Testis (tissue), 5 donors: ENCODE measurements at places on chromosomes 12 and 14.

GRCh38 chr14:94368243-94368590 is 20.2 kb downstream of the SERPINA1 start:
- no peak for DNase-seq

DNA sequence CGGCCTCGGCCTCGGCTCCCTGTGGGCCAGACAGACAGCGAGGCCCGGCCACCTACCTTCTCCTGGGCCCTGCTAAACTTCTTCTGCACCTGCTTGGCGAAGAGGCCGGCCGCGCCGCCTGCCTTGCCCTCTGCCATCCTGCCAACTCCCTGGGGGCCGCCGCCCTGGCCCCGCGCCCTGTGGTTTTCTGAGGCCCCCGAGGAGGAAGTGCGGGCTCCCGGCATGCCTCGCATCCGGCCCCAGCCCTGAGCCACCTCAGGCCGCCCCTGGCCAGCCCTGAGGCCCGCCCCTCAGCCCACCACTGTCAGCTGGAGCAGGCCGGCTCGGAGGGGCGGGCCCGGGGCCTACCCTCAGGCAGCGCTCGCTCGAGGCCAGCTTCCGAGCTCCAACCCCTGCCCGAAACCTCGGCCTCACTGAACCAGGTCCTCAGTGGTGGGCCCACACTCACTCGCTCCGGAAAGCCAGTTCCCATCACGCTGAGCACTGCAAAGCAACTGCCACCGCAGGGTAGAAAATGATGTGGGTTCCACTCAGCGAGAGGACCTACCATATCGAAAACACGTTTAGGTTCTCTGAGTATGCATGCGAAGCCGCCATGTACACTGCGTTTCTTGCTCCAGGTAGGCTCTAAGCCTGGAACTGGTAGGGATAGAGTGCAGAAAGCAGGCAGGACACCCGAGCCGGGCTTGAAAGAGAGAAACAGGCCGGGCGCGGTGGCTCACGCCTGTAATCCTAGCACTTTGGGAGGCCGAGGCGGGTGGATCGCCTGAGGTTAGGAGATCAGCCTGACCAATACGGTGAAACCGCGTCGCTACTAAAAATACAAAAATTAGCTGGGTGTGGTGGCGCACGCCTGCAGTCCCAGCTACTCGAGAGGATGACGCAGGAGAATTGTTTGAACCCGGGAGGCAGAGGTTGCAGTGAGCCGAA is at the start of gene BIN2:
Gene BIN2, minus strand, starts transcription at position 209 of the 930 bp plus-strand sequence. Its CDS starts 72 bp downstream, at position 137.
- peak; percentile 58 for DNase-seq

DNA sequence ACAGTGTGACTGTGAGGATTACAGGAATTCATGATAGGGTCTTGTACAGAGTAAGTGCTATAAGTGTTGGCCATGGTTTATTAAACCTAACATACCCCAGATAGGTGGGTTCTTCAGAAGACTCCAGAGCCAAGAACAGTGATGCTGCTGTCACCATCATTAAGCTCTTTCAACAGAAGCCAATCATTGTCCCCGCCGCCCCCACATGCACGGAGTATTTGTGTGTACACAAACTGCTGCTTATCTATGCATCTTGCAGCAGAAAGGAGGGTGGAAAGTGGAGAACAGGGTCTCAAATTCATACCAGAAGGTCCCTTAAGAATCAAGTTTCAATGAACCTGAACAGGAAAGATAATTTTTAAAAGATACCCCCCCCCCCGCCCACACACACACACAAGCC is 51.2 kb downstream of the TMCC3 start:
- DNase-seq, result no peak

DNA sequence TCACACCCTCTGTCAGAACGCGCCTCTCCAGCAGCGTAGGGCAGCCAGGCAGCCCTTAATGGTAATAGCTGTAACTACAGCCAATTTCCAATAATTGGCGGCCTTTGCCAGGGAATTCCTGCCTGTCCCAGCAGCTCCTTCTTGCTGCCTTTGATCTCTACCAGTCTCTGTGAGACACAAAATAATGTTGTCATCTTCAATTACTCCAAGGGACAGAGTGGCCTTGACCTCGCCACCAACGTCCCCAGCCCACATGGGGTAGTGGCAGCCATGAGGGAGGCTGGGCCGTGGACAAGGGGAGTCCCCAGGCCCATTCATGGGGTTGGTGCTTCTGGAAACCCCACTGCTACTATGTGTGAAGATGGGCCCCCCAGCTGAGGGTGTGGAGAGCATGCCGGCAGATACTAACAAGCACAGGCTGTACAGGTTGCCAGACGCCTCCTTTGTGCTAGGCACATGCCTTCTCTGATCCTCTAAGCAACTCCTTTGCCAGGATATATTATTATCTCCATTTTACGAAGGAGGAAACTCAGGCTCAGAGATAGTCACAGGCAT is 17.4 kb upstream of the CLMN start:
- DNase-seq, result peak; percentile 44

DNA sequence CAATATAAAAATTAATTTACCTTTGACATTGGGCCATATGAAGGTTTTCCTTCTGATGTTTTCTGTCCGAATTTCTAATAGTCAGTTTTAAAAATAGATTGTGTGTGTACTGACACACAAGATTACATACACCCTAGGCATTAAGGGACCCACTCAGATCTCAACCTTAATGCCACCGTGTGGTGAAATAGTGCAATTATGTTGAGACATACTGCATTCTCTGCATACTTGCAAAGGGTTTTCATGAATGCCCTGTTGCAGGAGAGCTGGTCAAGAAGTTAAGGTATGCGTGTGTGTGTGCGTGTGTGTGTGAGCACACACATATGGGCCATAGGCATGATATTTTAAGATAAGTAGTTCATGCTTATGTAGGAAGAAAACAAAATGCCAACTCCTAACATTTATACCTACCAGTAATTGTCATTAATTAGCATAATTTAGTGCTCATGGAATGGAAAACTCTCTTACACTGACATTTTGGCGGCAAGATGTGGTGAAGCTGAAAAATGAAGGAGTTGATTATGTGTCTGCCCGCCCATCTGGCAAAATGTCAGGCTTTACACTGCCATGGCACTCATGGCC is 58.8 kb downstream of the PIK3C2G start:
- DNase-seq, result no peak

DNA sequence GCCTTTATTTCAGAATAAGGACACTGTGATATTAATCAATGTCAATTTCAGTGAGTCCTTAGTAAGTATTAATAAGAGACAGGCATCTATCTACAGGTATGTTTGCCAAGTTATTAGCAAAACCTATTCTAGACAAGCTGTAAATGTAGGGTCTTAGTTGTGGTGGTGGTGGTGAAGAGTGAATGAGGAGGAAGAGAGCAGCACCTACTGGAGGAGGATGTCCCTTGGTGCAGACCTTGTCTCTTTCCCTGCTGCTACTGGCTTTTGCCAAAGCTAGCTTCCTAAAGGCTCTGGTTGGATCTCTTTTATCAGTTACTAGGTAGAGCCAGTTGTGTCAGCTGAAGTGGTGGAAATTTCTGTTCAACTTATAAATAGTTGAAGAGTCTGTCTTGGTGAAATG is 304.8 kb upstream of the ATP2B1 start:
- DNase-seq, result no peak

GRCh38 chr14:99148131-99148530 is 123.9 kb downstream of the BCL11B start:
- no peak for DNase-seq

GRCh38 chr12:95412482-95413311 is 61.3 kb upstream of the METAP2 start:
- DNase-seq, result no peak

DNA sequence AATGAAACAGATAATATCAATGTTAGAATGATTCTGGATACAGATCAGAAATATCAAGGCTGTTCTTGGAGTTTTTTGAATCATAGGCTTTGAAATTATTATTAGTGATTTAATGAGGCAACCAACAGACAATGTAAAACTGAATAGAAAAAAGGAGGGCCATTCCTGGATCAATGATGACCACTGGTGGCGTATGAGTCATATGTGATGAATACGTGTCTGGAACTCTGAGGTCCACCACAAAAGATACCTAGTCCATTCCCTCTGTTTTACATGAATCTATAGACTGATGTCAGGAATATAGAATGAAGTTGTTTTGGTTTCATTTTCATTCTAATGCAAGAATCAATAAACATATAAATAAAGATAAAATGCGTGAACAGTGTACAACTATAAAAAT is 78.3 kb upstream of the RTL1 start:
- DNase-seq, result no peak

- DNase-seq, result no peak
Measured at GRCh38 chr14:55381040-55381439, 30.6 kb downstream of the ATG14 start.

GRCh38 chr12:90619943-90620342 is 335.0 kb downstream of the CCER1 start:
- DNase-seq, result no peak

- no peak for DNase-seq
Measured at GRCh38 chr14:93967637-93968250, 8.6 kb downstream of the ASB2 start.

DNA sequence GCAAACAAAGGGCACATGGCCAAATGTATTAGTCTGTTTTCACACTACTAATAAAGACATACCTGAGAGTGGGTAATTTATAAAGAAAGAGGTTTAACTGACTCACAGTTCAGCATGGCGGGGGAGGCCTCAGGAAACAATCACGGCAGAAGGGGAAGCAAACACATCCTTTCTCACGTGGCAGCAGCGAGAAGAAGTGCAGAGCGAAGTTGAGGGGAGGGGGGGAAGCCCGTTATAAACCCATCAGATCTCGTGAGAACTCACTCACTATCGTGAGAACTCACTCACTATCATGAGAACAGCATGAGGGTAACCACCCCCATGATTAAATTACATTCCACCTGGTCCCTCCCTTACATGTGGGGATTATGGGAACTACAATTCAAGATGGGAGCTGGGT is 66.1 kb downstream of the ST8SIA1 start:
- DNase-seq, result no peak

DNA sequence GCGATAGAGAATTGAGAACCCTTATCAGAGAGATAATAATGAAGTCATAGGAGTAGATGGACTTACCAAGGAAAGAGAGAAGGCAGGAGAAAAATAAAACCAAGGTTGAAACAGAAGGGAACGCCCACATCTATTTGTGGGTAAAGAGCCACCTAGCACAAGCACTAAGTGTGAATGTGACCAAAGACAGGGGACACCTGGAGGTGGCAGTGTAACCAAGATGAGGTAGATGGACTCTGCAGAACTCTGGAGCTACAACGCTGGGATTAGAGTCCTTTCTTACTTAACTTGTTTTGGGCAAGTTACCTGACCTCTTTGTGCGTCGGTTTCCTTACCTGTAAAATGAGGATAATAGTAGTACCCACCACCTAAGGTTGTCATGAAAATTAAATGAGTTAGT is 101.9 kb downstream of the SLC5A8 start:
- DNase-seq, result no peak

- no peak for DNase-seq
Measured at GRCh38 chr14:68328509-68328908, 464.4 kb downstream of the ZFP36L1 start.

GRCh38 chr12:12721814-12722434 is 4.8 kb downstream of the CDKN1B start:
- no peak for DNase-seq

DNA sequence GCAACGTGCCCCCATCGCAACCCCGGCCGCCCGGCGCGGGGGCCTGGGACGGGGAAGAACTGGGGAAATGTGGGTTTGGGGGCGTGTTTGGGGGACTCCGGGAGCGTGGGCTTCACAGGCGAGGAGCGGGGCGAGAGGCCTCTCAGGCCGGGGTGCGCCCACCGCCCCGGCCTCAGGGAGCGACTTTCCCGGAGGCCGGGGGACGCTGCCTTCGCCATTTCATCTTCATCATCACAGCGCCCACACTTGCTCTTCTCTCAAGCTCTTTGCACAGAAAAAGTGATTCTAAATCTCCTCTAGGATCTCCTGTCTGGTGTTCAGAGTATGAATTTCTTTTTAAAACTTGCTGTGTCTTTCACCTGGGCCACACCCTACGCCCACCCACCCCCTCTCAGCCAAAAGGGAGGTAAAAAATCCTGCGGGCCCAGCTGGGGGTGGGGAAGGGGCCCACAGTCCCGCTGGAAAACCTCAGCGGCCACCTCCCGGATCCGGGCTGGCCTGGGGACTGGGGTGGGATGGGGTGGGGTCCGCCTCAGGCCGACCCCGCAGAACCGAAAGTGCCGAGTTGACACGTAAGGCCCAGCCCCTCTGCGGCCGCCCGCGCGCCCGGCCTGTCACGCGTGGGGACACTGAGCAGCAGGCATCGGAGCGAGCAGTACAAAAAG is 7.4 kb downstream of the CDKN1B start:
- no peak for DNase-seq

GRCh38 chr12:104420868-104421267 is 35.9 kb upstream of the CHST11 start:
- no peak for DNase-seq

GRCh38 chr12:26124446-26125399 is at the start of gene BHLHE41:
Gene BHLHE41, minus strand, starts transcription at chr12:26125037. Its CDS starts 258 bp downstream, at chr12:26124779.
- DNase-seq, result peak; percentile 90

DNA sequence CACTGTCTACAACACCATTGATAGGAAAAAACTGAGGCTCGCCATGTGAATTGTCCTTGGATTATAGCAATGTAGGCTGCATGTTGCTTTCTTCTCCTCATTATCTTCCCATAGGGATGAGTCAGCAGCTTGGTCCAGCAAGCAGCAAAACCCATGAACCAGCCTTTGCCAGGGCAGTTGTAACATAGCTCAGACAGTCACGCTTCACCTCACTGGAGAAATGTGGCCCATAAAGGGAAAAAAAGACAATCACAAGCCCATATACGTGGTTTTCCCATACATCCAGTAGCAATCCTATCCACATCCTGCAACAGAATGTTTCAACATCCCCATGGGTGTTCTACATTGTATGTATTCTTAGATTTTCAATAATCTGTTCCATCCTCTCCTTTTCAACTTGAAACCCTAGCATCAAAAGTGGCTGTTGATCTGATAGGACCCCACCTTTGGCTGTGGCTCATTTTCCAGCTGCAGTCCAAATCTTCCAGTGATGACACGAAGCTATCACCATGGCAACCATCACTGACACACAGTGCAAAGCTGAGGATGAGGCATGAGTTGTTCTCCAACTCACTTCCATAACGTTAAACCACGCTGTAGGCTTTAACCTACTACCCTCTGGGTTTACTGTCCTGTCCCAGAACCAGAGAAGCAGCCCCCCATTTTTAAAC is 34.0 kb downstream of the GRIN2B start:
- DNase-seq, result peak; percentile 43

DNA sequence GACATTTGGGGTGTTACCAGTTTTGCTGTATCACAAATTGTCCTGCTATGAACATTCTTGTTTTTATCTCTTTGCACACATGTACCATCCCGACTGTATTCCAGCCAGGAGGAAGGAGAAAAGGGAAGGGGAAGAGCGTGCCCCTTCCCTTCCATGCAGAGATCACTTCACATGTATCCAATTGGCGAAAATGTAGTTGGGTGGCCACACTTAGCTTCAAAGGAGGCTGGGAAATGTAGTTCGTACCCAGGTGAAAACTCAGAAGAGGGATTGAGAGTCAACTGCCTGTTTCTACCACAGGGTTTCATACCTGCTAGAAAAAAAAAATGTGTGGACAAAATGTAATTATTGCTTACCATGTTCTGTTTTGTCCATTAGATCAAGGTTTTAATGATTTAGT is 189.1 kb upstream of the PELI2 start:
- DNase-seq, result no peak
